Stimulated activated CD4-positive, alpha-beta T cell treated with anti-CD3 and anti-CD28 coated beads, Interleukin-12 subunit alpha, Interleukin-12 subunit beta, amount 100 ng/mL, for 24 hours (primary cell): ENCODE measurements at places on chromosomes 4 and X.

- DNase-seq: no peak
Observed at GRCh38 chrX:16711893-16712547, 449 bp downstream of the CTPS2 start.

GRCh38 chr4:147846318-147847155 lies 114.6 kb downstream of the ARHGAP10 start:
- DNase-seq: no peak

- no peak for DNase-seq
Observed at GRCh38 chrX:133789829-133790228, 195.6 kb downstream of the GPC3 start.

DNA sequence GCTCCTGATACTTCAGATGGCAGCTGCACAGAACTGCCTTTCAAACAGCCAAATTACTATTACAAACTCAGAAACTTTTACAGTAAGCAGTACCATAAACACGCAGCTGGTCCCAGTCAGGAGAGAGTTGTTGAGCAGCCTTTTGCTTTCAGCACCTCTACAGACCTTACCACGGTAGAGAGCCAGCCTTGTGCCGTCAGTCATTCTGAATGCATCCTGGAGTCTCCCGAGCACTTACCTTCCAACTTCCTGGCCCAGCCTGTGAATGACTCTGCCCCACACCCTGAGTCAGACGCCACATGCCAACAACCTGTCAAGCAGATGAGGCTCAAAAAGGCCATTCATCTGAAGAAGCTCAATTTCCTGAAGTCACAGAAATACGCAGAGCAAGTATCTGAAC lies 12.4 kb downstream of the ZBTB49 start:
- no peak for DNase-seq

- DNase-seq: no peak
Observed at GRCh38 chr4:75821966-75822365, 80.3 kb downstream of the PPEF2 start.

- DNase-seq: no peak
Observed at GRCh38 chrX:9308426-9308825, 156.4 kb upstream of the TBL1X start.

- DNase-seq: no peak
Observed at GRCh38 chr4:176302283-176303275, 17.2 kb upstream of the SPCS3 start.

- no peak for DNase-seq
Observed at GRCh38 chrX:5695971-5696370, 532.7 kb downstream of the NLGN4X start.

DNA sequence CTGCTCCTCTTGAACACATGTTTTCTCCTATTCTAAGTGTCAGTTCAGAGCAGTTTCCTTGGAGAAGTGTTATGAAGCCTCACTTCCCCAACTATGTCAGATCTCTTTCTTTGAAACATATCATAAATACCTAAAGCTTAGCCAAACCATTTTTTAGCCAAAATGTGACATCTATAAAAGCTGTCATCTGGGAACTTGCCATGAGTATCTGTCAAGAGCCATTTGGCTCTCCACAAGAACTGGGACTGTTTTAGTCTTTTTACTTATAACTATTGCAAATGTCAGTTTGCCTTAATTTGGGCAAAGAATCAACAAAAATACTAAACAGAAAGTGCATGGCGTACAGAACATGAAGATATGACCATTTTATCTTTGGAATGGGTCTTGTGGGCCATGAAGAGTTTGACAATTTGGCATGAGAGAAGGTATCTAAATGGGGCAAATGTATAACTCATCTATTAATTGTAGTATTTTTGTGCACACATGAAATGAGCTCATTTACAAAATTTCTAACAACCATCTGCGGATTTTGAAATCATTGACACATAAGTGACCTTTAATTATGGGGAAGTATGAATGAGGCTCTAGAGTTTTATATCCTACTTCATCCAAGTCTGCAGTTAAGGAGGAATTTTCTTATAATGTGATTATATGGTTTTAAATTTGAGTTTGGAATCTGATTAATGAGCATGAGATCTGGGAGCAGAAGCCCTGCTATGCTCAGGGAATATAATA lies 129.1 kb upstream of the PACRGL start:
- DNase-seq: no peak

GRCh38 chr4:145179281-145179860 lies 1.0 kb downstream of the OTUD4 start:
- peak; percentile 60 for DNase-seq

DNA sequence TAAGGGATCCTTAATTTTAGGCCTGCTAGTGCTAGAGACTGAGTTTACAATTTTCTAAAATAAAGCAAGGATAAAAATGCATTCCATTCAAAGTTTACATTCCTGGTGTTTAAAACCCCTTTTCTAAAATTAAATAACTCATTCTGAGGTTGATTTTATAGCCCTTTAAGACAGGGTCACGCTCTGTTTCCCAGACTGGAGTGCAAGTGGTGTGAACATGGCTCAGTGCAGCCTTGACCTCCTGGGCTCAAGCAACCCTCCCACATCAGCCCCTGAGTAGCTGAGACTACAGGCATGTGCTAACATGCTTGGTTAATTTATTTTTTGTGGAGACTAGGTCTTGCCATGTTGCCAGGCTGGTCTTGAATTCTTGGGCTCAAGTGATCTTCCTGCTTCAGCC lies 6.8 kb upstream of the CDKL2 start:
- no peak for DNase-seq

- DNase-seq: no peak
Observed at GRCh38 chr4:180098586-180098985, 2144.6 kb upstream of the TENM3 start.

DNA sequence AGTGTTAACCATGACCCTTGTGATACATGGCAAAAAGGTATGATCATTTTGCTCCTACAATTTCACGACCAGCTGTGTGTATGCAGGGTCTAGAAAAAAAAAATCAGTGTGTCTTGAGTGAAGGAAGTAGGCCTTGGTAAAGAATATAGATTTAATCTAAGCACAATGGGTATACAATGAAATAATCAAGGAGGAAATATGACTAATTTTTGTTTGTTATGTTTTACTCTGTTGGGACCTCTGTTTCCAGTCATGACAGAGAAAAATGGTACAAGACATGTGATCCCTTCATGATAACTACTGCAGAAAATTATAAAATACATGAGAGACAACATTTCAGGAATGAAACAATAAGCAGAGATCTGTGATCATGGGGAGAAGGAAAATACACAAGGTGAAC lies 835.5 kb downstream of the PDHA2 start:
- no peak for DNase-seq

GRCh38 chr4:150098214-150098613 lies 20.0 kb downstream of the DCLK2 start:
- DNase-seq: no peak

GRCh38 chr4:138182838-138183426 lies 59.2 kb downstream of the SLC7A11 start:
- no peak for DNase-seq

DNA sequence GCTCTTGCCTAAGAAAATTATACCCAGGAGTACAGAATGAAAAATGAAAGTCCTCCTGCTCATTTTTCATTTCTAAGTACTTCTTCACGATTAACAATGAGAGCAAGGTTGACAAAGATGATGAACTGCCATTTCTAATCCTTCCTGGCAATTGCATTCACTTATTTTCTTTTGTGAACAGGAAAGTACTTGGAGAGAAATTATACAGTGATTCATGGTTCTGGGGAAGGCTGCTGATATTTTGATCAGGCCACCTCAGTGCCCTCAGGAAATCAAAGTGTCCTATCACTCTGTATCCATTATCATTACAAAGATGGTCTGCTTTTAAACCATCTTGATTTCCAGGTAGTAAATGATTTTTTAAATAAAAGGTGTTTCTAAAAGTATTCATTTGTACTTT lies 467.5 kb downstream of the PACRGL start:
- DNase-seq: no peak

- no peak for DNase-seq
Observed at GRCh38 chrX:68894513-68895340, 65.9 kb downstream of the EFNB1 start.

- DNase-seq: peak; percentile 25
Observed at GRCh38 chr4:38177035-38177546, 216.9 kb downstream of the PTTG2 start.

- DNase-seq: no peak
Observed at GRCh38 chr4:182764137-182764536, 153.0 kb downstream of the DCTD start.

DNA sequence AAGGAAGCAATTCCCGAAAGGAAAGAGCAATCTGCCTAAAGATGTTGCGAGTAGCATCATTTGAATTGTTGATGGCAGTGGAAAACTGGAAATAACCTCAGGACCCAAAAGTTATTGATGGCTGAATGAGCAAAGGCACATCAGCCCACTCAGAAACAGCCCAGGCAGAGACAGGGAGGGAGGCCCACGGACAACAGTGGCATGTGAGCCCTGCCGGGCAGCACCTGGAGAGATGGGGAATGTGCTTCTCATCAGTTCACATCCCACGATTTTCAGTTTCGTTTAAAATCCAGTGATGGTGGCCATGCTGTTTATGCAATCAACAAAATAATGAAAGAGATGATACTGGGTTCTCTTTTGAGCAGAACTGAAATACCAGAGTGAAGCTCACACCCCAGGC lies 80.0 kb downstream of the JAKMIP1 start:
- DNase-seq: no peak

- no peak for DNase-seq
Observed at GRCh38 chr4:144910723-144911122, 187.3 kb downstream of the ANAPC10 start.

GRCh38 chr4:151437505-151437904 lies 28.5 kb downstream of the FHIP1A start:
- no peak for DNase-seq

DNA sequence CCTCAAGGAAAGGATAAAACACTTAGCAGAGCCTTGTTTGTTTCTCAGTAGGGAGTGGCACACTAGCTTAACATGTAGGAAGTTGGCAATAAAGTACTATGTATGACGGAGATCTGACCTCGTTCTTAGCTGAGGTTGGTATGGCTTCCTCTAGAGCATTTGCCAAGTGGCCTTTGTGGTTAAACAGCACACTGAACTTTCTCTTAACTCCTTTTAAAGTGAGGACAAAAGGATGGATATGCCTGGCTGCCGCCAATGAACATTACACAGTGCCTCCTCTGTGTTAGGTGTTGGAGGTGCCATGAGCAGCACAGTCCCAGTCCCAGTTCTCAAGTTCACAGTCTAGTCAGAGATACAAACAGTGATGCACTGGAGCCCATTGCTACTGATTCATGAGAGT lies 54.4 kb downstream of the VGLL1 start:
- no peak for DNase-seq

- DNase-seq: no peak
Observed at GRCh38 chrX:20369468-20369867, 102.8 kb upstream of the RPS6KA3 start.

- no peak for DNase-seq
Observed at GRCh38 chr4:81180916-81181315, 34.1 kb downstream of the PRKG2 start.

DNA sequence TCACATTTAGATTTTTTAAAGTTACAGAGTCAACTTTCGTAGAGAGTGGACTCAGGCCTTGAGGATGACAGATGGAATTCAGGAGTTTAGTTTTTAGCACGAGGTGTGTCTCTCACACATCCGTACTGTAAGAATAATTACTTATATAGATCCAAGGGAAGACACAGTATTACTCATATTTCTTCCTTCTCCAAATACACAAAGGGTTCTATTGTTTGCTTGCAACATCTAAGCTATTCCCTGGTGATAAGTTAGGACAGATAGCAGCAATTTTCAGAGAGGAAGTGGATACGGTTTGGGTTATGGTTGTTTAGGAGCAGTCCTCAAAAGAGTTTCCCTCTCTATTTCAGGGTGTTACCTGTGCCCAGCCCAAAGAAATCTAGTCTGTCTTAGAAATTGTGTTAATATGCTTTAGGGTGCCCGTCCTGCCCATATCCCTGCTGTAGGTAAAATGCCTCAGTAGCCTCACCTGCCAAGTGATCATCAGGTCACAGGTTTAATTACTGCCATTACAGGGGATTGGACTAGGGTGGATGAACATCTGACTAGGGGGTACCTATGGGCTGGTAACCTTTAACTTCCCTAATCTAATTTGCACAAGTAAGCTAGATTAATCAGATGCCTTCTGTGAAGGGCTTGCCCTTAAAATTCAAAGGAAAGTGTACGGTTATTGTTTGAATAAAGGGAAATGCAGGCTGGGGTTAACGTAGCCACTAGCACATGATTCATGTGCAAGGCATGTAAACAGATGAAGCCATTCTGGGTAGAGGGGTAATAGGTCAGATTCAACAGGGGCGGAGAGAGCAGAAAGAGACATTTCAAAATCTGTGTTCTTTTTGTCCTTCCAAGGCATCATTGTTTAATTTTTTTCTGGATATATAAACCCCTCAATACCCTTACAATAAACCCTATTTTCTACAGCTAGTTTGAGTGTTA lies 8.7 kb upstream of the PPP3CA start:
- DNase-seq: no peak

DNA sequence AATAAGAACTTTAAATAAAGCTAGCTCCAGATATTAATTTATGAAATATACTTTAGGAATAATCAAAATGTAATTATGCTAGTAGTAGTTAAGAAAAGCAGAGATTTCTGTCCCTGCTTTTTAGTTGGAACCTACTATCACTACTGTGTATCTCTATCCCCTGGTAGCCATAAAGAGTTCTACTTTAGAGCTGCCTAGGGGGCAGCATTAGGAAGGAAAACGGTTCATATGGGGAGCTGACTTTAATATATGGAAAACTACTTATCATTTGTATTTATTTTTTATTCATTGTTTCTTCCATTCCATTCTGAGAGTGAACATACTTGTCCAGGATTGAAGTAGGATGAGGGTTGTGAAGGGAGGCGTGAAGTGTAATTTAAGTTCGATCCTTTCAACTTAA lies 40.9 kb downstream of the CPEB2 start:
- DNase-seq: no peak

DNA sequence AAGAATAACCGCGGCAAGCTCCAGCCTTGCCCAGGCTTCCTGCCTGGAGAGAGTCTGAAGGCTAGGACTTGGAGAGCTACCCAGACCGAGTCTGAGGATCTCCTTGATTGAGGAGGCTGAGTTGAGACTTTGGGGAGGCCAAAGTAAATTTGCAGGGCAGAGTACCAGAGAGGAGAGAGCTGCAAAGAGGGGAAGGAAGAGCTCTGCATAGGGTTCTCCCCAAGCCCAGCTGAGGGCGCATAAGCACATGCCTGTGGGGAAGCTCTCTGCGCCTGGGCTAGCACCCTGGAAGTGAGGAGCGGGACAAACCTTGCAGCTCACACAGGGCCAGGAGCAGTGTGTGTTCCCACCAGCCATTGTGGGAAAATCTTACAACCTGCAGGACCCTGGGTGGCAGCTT lies 56.1 kb downstream of the FAM193A start:
- no peak for DNase-seq

GRCh38 chr4:11632483-11632882 lies 203.8 kb upstream of the HS3ST1 start:
- DNase-seq: no peak

GRCh38 chr4:139574641-139575040 lies 18.6 kb upstream of the SETD7 start:
- DNase-seq: no peak
